ENCODE measurements at places on chromosomes 2 and 18.

GRCh38 chr2:58239243-58239925 lies 1.7 kb downstream of the FANCL start:
- no peak for DNase-seq

GRCh38 chr2:141380008-141380979 lies 750.5 kb downstream of the LRP1B start:
- DNase-seq = no peak

DNA sequence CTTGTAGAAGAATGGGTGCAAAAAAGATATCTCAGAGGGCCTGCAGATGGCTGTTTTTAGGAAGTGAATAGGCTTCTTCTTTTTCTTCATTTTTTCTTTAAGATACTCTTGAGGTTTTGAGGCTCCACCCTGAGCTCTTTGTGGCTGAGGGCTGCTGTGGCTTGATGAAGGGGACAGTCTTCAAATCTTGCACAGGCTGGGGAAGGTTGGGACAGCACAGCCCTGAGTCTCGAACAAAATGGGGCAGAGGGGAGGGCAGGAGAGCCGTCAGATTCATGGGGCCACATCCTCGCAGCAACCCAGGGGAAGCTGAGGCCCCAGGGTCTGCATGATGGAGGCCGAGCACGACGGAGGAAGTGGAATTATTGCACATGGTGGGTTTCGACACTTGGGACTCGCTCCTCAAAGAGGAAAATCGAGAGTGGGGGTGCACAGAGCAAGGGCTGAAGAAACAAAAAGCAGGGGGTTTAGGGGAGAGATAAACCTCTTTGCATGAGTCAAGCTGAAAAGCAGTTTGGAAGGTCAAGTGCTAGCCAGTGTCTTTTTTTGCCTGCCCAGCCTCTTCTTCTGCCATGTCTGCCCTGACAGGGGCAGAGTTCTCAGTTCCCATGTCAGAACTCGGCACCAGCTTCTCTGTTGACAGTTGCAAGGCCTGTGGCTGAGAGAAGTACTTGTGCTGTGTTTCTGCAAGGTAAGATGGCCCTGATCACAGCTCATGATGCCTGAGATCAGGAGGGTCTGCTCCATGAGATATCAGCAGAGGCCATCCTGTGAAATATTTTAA lies 19.5 kb downstream of the INPP4A start:
- DNase-seq = no peak

DNA sequence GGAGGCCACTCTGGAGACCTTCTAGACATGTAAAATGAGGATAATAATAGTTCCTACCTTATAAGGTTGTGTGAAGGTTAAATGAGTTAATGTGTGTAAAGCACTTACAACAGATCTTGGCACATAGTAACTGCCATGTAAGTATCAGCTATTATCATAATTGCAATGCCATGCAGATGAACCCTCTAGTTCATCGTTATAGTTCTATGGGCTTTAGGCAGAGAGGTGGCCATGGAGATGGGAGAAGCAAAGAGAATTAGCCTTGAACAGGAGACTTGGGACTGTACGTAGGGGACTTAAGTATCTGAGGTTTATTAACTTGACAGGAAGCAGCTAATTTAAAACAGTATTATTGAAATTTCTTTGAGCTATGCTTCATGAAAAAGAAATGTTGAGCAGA lies 151.8 kb downstream of the PIK3C3 start:
- no peak for DNase-seq

- DNase-seq = no peak
Measured at GRCh38 chr2:186135686-186136085, 350.4 kb upstream of the ZC3H15 start.

- DNase-seq = no peak
Measured at GRCh38 chr18:24817150-24817549, 356.7 kb downstream of the HRH4 start.

DNA sequence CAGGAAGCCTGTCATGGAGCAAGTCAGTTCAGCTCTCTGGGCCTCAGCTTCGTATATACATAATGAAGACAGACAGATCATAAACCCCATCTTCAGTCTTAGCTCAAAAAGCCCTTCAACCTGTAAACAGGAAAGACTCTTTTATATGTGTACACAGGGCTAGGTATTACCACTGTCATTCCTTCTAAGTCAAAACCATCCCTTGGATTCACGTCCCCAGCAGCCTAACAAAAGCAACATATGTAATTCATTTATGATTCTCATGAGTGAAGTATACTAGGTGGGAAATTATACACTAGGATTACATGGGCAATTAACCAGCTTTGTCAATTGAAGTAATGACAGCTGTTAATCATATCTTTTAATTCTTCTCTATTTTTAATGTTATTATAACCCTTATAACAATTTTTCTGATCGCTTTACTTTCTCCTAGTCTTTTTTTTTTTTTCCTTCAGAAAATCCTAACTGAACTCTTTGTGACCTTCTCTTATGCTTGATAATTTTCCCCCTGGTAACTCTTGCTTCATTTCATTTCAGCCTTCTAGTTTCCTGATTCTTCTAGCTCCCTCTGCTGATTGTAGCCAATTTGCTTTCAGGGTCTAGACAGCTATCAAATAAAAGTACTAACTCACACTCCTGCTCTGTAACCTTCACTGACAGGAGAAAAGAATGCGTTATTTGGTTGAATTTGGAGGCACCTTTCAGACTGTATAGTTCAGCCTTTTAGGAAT lies 99.7 kb downstream of the RBM43 start:
- no peak for DNase-seq

GRCh38 chr2:2649109-2650072 lies 318.3 kb upstream of the MYT1L start:
- DNase-seq = no peak

GRCh38 chr18:22683196-22683676 lies 249.9 kb upstream of the RBBP8 start:
- DNase-seq = no peak

GRCh38 chr2:65300761-65301711 lies 73.4 kb downstream of the ACTR2 start:
- peak; percentile 41 for DNase-seq

DNA sequence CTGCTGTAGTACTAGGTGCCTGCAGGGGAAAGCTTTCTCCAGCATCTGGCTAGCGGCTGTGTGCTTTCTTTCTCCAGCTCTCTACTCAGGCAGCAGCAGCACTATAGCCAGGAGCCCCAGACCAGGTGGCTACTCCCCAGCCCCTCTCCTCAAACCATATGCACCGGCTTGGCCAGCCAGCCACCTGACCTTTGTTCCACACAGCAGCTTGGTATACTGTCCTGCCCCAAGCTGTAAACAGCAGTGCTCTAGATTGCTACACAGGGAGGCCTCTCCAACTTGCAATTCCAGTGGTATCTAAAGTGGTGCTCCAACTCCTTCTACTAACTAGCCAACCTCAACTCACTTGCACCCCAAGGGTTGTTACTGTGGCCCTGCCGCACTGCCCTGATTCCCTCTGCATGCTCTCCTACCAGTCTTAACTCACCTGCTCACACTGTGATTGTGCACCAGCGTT lies 19.6 kb downstream of the LDAH start:
- no peak for DNase-seq

DNA sequence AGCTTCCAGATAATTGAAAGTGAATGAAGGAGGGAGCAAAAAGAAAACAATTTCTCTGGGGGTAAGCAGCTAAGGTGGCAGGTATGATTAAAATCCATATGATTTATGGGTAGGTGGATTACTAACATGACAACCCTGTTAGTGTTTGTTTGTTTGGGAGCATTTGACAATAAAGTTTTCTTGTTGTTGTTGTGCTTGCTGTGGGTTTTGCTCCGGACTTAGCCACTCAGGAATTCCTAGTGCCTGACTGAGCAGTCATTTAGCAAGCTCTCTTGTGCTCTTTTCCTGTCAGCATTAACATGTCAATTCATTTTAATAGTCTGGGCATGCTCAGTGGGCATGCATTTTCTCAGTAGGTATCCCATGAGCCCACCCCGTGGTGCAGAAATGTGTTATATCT lies 674.8 kb upstream of the ZEB2 start:
- no peak for DNase-seq

- DNase-seq = no peak
Measured at GRCh38 chr2:236574424-236575145, 5.0 kb downstream of the ACKR3 start.
